ENCODE measurements at places on chromosomes 12 and 14.

DNA sequence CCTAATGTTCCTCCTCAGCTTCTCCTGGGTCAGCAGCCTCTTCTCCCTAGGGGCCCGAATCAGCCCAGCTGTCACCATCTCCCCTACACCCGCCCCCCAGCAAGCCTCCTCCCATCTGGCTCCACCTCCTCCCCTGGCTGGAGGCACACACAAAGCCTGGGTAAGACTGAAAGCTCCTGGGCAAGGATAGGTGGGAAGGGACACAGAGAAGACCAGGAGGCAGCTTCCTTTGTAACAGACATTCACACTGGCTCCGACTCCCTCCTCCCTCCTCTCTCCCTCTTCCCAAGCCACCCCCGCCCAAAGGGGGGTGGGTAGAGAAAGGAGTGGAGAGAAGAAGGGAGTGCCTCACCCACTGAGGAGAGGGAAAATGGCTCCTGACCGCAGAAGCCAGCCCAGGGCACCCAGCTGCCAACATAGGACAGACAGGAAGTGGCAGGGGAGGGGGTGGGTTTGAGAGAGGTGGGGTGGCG, 4.0 kb downstream of the CHD4 start:
- no peak for DNase-seq

GRCh38 chr14:104191409-104191997, 53.1 kb downstream of the KIF26A start:
- no peak for DNase-seq

DNA sequence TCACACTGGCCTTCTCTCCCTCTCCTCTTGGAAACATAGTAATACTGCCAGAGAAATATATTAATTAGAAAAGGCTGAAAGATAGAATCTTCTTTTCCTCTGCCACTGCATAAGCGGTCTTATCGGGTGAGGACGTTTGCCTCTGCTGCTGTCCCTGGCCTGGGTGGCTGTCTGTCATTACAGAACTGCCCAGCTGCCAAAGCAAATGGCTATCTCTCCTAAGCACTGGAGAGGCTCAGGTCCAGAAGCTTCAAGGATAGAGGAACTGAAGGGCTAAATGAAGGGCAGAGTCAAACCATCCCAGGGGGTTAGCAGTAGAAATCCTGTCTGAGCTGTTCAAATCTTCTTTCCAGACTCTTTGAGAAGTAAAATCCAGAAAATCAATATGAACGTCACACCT, 198.6 kb upstream of the CAND1 start:
- no peak for DNase-seq

GRCh38 chr14:69093631-69094421, 59.1 kb downstream of the DCAF5 start:
- no peak for DNase-seq

DNA sequence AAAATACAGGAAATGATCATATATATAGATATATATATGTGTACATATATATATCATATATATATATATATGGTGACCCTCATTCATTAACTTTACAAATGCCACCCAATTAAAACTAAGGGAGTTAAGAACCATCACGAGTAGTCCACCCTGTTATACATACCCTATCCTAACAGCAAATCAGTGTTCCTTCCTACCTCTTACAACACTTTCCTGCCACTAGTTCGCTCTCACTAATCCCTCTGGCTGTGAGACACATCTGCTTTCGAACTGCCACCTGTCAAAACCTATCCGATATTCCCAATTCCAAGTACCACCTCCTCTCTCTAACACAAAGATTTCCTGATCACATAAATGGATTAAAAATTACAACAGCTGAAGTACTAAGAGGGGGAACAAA, 100.5 kb downstream of the EEA1 start:
- DNase-seq: no peak

GRCh38 chr12:27176765-27177164, 67.3 kb upstream of the STK38L start:
- DNase-seq: no peak

GRCh38 chr12:115257791-115258190, 573.8 kb upstream of the TBX3 start:
- DNase-seq: no peak

Measured in stimulated activated CD4-positive, alpha-beta T cell treated with anti-CD3 and anti-CD28 coated beads, Interleukin-15, amount 100 ng/mL, for 1 hour (primary cell).